ENCODE measurements at places on chromosomes 4 and X.

DNA sequence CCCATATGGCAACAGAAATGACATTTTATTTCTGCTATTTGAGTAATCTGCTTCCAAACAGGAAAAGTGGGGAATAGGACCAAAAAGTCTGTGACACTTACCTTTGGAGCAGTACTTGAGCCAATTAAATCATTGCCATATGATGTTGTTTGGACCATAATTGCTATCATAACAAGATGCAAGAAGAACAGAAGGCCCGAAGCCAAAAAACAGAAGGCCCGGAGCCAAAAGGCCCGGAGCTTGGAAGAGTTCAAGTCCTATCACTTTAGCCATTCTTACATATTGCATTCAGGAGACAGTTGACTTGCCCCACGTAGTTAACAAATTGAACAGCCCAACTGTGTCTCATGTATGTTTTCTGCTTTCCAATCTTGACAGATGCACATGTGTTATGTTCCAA, 285.6 kb downstream of the ARHGAP24 start:
- DNase-seq, result no peak

DNA sequence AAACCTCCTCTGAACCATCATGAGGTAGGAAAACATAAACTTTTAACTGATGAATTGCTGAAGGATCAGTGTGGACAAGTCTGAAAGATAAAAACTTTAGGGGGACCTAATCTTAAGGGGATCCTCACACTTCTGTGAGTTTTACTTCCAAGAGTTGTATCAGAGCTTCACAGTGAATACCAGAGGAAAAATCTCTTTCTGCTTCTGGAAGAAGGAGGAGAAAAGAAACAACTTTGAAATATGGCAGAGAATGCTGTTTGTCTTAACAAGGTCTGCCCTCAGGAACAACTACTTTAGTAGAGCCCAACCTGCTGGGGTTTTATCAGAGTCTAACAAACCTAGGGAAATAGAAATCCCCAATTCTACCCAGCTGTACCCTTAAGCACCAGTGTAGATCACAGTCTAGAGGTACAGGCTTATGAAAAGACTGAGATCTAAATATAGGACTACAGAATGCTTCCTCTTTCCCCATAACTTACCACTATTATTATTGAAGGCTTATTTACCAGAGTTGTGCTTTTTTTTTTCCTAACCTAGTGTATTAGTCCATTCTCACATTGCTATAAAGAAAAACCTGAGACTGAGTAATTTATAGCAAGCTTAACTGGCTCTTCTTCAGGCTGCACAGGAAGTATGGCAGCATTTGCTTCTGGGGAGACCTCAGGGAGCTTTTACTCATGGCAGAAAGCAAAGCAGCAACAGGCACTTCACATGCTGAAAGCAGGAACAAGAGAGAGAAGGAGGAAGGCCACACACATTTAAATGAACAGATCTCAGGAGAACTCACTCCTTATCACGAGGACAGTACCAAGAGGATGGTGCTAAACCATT, 167.9 kb downstream of the CAMK2D start:
- DNase-seq, result no peak

DNA sequence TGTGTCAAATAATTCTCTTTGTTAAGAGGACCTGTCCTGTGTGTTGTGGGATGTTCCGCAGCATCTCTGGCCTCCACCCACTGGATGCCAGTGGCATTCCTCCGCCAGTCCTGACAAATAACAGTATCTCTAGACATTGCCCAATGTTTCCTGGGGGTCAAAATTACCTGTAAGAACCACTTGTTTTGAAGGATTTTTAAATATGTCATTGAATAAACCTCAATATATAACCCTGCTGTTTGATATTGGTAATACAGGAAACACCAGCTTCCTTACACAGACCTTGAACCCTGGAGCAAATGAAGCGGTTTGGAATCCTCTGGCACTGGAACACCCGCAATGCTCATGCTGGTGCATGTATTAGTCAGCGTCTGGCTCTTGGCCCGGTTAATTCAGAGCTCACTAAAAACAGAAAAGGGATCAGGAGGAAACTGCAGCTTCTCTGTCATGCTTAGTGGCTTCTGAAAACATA, 101.3 kb downstream of the TBL1X start:
- DNase-seq, result peak; percentile 85

- no peak for DNase-seq
Measured at GRCh38 chr4:48403779-48404178, 62.5 kb downstream of the SLAIN2 start.

GRCh38 chr4:28469886-28470285, 1609.2 kb downstream of the STIM2 start:
- DNase-seq, result peak; percentile 0

- peak; percentile 61 for DNase-seq
Measured at GRCh38 chr4:13866881-13867280, 239.4 kb upstream of the BOD1L1 start.

DNA sequence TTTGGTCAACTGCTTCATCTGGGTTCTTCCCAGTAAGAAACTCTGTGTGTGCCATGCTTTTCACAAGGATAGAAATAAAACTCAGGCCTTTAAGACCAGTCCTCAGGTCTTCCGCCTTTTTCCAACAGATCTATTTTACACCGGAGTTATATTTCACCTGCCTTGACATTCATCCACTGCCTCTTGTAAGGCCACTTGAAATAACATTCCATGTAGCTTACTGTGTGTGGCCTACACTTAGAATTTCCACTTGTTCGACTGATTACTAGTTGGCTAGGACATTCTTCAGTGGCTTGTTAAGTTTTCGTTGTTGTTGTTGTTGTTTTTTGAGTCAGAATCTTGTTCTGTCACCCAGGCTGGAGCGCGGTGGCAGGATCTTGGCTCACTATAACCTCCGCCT, 92.8 kb upstream of the UNC5C start:
- DNase-seq, result no peak

DNA sequence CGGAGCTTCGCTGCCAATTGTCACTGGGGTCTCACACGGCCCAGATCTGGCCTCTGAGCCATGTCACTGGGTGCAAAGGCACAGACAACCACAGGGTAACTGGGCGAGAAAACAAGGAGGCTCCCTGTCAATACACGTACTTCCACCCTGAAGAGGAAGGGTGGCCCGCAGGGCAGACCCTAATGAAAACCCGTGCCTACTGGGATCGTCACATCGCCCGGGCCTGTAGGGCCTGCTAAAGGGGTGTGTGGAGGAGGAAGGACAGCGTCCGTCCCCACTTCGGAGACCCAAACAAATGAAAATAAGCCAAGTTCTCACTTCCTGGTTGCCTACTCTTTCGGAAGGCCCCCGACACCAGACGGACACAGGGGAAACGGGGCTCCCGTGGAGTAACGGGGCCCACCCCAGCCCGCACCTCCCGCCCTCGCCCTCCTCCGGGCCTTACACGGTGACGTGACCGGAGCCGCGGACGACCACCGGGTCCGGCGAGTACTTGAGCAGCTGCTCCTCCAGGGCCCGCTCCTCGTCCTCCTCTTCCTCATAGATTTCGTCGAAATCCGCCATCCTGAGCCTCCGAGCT, 578 bp downstream of the CHIC2 start:
- DNase-seq, result peak; percentile 36

DNA sequence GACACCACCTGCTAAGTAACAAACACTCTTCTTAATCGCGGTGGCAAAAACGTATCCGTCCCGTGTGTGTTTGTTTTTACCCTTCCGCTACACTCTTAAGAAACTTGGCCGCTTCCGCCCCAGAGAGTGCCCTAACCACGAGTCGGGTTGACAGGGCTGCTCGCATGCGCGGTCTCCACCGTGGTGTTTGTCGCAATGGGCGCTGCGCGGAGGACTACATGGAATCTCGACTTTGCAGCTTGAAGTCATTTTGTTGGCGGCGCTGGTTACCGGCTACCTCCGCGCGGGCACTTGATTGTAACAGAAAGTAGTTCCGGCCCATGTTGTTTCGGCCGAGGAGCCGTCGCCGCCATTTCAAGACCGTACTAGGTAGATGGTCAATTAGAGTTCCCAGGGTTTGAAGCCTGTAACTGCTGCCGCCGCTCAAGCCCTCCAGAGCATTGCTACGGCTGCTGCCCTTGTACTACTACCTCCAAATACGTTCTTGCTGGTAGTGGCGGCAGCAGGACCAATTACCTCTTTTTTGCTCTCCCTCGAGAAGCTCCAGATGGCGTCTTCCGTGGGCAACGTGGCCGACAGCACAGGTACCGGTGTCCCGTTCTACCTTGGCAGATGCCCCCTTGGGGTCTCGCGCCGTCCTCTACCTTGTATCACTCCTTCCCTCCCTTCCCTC, at the start of gene OGT:
Gene OGT (plus strand): TSS at position 352 of the 673 bp plus-strand sequence. CDS start 196 bp downstream, at position 548.
- DNase-seq, result peak; percentile 98

- DNase-seq, result no peak
Measured at GRCh38 chr4:63528256-63528991, 880.8 kb downstream of the TECRL start.

DNA sequence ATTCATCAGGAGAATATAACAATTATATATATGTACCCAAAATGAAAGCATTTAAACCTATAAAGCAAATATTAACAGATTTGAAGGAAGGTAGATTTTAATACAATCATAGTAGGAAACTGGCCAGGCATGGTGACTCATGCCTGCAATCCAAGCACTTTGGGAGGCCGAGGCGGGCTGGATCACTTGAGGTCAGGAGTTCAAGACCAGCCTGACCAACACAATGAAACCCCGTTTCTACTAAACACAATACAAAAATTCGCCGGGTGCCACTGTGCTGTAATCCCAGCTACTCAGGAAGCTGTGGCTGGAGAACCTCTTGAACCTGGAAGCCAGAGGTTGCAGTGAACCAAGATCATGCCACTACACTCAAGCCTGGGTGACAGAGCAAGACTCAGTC, 118.3 kb downstream of the KCNIP4 start:
- DNase-seq, result peak; percentile 11

DNA sequence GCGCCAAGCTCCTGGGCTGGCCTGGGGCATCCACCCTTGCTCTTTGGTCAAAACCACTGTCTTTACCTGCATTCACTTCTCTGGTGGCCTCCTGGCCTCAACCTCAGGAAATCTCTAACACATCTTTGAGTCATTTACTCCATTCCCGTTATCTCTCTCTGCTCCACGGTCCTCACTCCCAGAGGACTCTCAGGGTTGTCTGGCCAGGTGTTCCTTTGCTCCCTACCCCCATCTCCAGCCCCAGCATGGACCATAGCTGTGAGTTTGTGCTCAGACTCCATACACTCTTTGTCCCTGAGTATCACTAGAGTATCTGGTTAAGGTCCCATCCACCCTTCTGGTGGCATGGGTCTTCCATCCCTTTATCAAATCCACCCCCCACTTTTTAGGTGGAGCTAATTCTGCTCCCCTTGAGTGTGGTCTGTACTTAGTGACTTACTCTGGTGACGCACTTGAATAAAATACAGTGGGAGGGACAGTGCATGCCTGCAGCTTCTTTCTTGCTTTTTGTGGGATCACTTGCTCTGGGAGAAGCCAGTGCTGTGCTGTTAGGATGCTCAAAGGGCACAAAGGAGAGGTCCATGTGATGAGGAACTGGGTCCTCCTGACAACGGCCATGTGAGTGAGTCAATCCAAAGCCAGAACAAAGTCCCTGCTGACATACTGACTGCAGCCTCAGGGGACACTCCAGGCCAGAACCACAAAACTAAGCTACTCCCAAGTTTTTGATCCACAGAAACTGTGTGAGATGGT, 44.3 kb downstream of the IGFBP7 start:
- DNase-seq, result peak; percentile 72

DNA sequence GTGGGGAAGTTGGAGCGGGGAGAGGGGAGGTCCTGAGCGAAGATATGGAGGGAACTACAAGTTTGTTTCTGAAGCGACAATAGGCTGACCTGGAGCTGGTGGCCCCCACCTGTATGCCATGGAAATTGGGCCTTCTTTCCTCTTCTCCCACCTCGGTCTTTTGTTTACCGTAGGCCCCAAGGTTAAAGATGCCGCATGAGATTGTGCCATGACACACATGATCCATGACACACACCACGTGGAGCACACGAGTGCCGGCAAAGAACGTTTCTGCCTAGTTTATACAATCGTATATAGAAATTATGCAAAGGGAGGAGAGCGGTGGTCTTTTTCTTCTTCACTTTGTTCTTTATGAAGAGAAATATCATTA, 408 bp downstream of the TMEM33 start:
- peak; percentile 24 for DNase-seq

DNA sequence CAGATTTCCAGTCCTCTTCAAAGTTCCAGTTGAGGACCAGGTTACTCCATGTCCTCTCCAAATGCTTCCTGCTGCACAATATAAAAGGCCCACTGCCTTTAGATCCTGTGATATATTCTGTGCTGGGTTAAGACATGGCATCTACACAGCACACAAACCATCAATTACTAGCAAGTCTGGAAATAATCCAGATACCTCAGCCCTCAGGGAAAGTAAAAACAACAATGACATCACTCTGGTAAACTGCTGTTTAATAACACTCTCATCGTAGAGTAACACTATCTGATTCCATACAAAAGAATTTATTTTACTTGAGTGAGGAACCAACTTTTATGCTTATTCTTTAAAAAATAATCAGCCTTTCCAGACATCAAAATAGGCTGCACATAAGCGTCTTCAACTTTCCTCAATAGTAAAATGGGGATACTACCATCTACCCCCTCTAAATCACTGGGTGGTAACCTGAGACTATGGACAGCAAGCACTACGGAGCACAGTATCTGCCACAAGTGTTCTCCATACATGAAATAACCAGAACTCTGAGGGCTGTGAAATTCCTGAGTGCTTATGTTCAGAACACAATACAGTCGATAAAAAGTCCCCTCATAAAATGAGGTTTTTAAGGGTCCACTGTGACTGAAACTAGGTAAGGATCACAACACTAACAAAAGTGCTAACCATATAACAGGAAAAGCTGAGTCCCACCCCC, 53.4 kb downstream of the ABCG2 start:
- peak; percentile 69 for DNase-seq

DNA sequence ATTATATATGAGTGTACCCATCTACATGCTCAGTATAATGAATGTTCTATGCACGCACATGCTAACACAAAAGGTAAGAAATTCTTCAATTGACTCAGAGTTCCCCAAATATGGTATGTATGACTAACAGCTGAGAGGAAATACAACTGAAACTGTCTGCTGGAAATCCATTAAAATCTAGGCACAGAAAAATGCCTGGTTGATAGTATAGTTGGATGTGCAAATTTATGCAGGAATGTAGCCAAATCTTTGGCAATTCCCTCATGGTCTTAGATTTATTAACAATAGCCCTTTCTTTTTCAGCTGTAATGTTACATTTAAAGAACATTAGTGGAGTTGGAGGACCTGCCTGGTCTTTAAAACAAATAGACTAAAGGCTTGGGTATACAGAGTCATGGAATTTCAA, 5.5 kb downstream of the CAMK2D start:
- peak; percentile 90 for DNase-seq

DNA sequence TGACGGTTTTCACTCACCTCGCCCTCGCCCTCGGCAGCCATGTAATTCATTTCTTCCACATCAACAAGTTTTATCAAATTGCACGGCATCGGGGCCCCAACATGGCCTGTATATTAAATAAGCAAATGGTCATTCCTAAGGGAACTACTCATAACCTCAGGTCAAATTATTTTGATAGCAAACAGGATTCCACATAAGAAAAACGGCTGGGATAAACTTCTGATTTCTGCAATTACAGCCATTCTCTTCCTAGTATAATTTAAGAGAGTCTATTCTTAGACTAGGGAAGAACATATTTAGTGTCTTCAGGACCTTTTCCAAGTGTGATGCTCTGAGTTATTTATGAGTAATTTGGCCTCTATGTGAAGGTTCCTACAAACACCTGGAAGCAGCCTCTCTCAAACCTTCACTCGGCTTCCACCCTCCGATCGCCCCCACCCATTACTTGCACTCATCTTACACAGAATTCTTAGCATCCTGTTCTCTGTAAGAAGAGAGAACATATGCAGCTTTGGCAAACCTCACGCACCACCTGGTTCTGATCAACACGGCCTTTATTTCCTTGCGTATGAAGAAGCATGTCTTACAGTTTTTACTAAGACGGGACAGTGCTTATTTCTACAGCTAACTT, 29.4 kb upstream of the CENPU start:
- peak; percentile 12 for DNase-seq
